ENCODE measurements at places on chromosomes 1 and 21.

DNA sequence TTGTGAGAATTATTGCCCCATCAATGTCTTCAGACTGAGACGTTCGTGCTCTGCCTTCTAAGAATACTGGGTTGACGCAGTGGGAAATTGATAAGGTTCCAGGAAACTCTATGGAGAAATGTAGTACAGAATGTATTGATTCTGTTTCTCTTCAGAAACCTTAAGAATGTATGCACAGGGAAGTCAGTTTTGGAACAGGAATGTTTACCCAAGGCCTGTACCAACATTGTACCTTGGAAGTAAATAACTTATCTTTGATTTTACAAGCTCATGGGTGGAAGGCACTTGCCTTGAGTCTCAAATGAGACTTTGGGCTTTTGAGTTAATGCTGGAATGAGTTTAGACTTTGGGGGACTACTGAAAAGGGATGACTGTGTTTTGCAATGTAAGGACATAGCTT, 59.5 kb upstream of the PCP4 start:
- no peak for DNase-seq

DNA sequence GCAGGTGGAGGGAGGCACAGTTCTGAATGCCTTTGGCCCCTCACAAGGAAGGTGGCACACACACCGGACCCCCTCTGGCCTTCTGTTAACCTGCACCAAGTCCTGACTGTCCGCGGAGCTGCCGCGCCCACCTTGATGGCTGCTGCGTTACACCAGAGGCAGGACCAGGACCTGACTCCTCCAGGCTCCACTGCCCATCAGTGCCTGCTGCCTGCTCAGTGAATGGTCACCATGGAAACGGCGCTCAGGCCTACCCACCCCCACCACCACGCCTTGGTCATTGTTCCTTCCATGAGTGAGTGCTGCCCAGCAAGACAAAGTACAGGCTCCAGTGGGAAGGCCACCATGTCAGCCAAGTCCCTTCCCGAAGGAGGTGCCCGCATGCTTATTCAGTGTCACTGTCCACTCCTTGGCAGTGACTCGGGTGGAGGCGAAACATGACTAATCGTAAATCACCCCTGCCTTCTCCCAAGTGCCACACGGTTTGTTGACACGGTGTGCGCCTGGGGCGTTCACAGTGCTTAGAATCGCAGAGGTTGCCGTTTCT, 57.3 kb downstream of the SLC37A1 start:
- DNase-seq: peak; percentile 65

DNA sequence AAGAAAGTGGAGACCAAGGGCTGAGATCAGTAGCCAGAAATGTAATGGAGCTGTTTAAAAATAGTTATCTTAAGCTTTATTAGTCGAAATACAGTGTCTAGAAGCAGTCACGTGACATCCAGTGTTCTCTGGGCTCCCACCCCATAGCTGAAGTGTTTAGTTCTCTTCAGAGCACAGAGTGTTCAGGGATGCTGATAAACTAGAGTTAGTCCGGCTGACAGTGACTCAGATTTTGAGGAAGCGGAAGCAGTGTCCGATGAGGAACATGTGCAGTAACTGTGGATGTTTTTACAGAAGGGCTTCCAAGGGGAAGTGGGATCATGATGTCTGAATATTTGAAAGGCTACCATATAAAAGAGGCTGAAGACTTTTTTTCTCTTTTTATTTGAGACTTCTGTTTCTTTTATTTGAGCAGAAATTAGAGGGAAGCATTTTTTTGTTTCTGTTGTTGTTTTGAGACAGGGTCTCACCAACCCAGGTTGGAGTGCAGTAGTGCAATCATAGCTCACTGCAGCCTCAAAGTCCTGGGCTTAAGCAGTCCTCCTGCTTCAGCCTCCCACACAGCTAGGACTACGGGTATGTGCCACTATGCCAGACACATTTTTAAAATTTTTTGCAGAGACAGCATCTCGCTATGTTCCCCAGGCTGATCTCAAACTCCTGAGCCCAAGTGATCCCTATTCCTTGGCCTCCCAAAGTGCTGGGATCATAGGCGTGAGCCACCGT, 124.2 kb downstream of the GALNT2 start:
- no peak for DNase-seq

DNA sequence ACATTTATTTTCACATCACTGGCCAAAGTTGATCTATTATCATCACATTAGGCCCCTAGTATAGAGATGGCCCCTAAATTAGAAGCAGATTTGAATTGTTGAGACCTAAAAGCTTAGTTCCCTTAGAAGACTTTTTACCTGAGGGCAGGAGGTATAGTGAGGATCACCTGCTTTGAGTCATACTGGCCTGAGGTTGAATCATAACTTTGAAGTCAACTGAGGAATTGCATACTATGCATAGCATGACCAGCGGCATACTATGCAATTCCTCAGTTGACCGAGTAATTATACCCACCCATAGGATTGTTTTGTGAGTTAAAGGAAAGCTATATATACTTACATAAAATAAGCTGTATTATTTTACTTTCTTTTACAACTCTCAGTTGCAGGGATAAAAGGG, 50.3 kb upstream of the DPH5 start:
- no peak for DNase-seq

- DNase-seq: no peak
Observed at GRCh38 chr1:20209471-20209870, 23.2 kb upstream of the PLA2G2C start.

GRCh38 chr1:218135371-218135770, 149.7 kb upstream of the RRP15 start:
- no peak for DNase-seq

GRCh38 chr1:184945678-184946412, 28.5 kb downstream of the NIBAN1 start:
- no peak for DNase-seq

DNA sequence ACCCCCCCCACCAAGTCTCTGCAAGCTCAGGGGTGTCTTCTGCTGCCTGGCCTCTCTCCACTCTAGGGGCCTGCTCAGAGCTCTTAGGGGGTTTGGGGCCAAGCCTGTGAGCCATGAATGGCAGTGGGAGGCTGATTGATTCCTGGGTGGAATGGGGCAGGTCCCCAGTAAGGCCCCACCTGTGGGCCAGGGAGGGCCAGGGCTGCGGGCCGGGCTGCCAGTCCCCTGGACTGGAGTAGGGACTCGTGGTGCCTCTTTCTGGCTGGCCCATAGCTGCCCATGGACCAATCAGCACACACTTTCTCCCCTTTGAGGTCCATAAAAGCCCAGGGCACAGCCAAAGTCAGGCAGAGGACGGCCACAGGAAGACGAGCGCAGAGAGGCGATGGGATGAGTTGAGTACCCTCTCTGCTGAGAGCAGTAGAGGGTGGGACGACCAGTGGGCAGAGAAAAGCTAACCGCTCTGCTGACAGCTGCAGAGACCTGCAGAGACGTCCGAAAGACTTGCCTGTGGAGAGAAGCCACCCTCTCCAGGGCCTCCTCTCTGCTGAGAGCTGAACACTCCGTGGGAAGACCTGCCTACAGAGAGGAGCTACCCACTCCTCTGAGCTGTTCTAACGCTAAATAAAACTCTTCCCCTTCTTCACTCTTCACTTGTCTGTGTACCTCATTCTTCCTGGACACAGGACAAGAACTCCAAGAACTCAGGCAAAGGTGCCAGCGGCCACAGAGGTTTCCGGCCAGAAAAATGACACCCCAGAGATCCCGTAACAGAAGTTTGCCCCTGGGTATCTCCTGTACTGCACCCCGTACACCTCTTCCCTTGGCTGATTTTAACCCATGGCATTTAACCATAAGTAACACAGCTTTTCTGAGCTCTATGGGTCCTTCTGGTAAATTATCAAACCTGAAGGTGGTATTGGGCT, 38.2 kb upstream of the TARDBP start:
- no peak for DNase-seq

GRCh38 chr1:155640367-155640766, 30.3 kb downstream of the MSTO1 start:
- no peak for DNase-seq

GRCh38 chr21:45130324-45130774, 56.0 kb downstream of the ADARB1 start:
- no peak for DNase-seq

DNA sequence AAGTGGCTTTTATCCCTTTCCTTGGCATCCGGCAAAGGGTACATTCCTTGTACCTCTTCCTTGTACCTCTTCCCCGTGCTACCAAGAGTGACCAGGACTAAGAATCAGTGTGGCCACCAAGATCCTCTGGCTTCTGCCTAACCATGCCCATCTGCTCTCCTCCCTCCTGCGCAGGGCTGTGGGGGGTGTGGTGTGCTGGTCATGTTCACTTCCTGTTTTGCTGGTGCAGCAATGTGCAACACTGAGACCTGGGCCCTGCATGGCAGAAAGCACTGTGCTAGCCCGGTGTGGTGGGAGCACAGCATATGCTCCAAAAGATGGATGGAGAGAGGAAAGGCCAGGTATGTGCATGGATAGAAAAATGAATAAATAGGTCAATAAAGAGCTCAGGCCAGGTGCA, 33.3 kb upstream of the TENT5C start:
- no peak for DNase-seq

DNA sequence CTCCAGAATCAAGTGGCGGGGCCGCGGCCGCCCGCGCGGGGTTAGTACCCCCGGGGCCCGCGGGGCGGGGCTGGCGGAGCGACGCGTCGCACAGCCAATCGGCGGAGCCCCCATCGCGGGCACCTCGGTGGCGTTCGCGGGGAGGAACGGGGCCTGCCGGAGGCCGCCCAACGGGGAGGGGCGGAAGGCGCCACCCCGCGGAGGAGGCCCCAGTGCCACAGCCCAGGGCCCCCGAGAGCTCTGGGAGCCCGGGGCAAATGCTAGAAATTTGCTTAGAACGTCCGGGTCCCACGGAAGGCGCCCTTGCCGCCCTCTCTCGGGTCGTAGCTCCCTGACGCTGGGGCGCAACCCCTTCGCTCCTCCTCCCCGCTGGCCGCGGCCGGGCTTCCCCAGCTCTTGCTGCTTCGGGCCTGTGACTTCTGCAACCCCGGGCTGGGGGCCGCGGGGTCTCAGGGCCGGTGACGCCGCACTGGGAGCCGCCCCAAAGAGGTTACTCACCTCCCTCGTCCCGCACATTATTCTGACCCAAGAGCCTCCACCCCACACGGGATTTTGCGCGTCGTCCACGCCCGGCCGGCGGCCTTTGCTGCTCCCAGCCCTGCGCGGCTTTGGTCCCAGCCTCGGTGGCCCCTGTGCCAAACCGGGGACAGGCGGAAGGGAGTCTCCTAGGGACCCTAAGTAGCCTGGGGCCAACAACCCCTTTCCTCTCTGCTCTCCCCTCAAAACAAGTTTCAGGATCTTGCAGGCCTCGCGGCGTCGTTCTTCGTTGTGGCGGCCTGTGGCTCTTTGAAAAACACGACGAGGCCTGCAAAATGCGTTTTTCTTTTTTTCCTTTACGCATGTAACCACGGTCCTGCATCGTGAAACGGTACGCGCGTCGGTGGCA, at the start of gene RUNX3:
TSS of gene RUNX3 (minus strand) at position 17 of the 886 bp plus-strand sequence. CDS start 408 bp downstream, outside the sequence.
- DNase-seq: peak; percentile 86

- peak; percentile 69 for DNase-seq
Observed at GRCh38 chr1:22262583-22262982, 119.7 kb upstream of the WNT4 start.

- DNase-seq: no peak
Observed at GRCh38 chr1:221873673-221874072, 131.8 kb upstream of the DUSP10 start.

GRCh38 chr1:9404117-9404914, 111.6 kb downstream of the SPSB1 start:
- no peak for DNase-seq

DNA sequence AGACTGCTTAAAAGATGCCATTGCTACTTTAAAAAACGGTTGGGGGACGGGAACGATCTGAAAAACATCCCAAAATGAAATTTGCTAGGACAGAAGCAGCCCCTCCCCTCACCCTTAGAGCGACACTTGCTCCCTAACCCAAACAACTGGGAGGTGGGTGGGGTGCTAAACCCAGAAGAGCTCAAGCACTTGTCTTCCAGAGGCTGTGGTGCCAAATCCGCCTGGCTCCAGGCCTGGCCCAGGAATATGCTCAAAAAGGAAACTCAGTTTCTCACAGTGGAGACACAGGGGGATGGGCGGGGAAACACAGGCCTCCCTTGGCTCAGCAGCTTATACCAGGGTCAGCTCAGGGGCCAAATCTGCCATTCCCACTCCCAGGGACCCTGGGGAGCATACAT, 644 bp upstream of the PBXIP1 start:
- no peak for DNase-seq

DNA sequence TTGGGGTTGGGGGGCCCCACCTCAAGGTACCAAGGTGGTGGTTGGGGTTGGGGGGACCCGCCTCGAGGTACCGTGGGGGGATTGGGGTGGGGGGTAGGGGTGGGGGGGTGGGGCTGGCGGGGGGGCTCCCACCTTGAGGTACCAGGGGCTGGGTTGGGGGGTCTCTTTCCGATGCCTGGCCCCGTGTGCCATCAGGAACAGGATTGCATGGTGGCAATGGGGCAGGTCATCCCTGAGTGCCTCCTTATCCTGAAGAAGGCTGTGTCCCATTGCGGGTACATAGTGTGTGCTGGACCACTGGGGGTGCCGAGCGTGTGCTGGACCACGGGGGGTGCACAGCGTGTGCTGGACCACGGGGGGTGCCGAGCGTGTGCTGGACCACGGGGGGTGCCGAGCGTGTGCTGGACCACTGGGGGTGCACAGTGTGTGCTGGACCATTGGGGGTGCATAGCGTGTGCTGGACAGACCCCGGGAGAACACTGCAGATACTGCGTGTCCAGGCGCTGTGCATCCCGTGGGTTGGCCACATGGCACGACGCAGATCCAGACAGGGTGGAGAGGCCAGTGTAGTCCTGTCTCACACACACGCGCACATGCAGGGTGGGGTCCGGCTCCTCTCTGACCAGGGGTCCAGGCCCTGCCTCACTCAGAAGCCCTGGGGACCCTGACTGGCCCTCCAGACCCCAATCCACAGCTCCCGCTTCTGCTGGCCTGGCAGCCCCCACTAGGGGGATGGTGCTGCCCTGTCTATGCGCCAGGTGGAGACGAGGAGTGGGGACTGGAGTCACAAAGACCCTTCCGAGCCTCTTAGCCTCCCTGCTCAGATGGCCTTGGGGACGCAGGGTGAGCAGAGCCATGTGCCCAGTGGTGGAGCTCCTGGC, 4.2 kb downstream of the SCNN1D start:
- DNase-seq: no peak

DNA sequence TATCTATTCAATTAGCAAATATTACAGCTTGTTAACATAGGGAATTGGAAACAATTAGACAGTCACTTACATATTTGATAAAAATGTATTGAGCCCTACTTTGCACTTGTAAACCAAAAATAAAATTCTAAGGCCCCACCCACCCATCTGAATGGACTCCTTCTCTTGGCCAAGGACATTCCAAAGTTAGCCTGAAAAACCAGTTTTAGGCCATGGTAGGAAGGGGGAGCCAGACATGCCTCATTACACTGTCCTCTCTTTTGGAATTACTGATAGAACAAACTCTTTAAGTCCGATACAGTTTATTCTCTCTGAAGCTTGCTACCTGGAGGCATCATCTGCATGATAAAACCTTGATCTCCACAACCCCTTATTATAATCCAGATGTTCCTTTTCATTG, 28.0 kb upstream of the TSPAN2 start:
- peak; percentile 24 for DNase-seq

DNA sequence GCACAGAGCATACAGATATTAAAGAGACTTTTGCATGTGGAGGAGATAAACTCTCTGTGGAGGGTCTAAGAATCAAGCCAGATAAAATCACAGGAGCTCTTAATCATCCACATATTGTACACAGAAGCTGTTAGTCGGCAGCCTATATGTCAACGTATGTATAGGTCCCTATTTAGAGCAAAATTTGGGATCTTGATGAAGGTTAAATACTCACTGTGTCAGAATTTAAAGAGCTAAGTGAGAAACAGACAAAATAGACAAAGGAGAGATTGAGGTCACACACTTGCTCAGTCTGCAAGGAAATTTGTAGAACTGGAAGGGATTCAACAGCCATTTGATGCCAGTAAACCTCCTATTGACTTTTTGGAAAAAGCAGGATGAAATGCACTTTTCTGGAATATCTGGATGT, 4.1 kb upstream of the IRF2BP2 start:
- DNase-seq: no peak

All from left lung (tissue), 14 donors.